ENCODE measurements at places on chromosomes 16 and 17. TPM values are rescaled to one million over a fixed set of nuclear protein-coding genes. Genes with fewer than 3 reads are reported as not detected.

The KCNJ12 gene
- 12.3 TPM for total RNA-seq

The PIK3R6 gene
- total RNA-seq, result 1.2 TPM

The GH1 gene
- not detected for total RNA-seq

The OTOP2 gene
- total RNA-seq, result not detected

GRCh38 chr17:78365561-78366108, 5.8 kb upstream of the SOCS3 start:
- H3K4me3 ChIP-seq, result no peak overlapping the region
- peak overlapping the region; percentile 70 for H3K27ac ChIP-seq
- DNase-seq, result no peak

- no peak overlapping the region for H3K4me3 ChIP-seq
- no peak overlapping the region for H3K27ac ChIP-seq
- no peaks in the 10 kb centered on the region for H3K27me3 ChIP-seq
- DNase-seq, result peak; percentile 0
Observed at GRCh38 chr17:77853191-77853977, 105.1 kb upstream of the TNRC6C start.

The TP53TG3C gene
- 0.58 TPM for total RNA-seq

The TAC4 gene
- 0.44 TPM for total RNA-seq

DNA sequence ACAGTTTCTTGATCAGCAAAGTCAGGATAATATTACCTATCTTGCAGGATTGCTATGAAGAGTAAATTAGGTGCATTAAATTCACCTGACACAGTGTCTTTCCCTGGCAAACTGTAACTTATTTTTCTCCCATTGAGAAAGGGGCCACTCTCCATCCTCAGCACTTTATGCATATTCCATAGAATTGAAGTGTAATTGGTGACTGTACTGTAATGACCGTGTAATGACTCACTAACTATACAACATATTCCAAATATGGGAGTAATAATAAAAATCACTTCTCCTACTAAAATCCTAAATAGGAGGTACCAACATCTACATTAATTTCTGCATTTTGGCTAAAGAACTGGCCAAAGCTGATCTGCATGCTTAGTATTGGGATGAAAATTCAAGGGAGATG, 141.9 kb upstream of the NOG start:
- no peak overlapping the region for H3K27ac ChIP-seq
- H3K36me3 ChIP-seq, result no peaks in the 10 kb centered on the region
- no peak for DNase-seq
- H3K4me3 ChIP-seq, result no peak overlapping the region

GRCh38 chr17:40515491-40516041, 14.1 kb upstream of the TNS4 start:
- no peak overlapping the region for H3K4me3 ChIP-seq
- no peaks in the 10 kb centered on the region for H3K27me3 ChIP-seq
- H3K36me3 ChIP-seq, result no peaks in the 10 kb centered on the region
- no peak overlapping the region for H3K27ac ChIP-seq

DNA sequence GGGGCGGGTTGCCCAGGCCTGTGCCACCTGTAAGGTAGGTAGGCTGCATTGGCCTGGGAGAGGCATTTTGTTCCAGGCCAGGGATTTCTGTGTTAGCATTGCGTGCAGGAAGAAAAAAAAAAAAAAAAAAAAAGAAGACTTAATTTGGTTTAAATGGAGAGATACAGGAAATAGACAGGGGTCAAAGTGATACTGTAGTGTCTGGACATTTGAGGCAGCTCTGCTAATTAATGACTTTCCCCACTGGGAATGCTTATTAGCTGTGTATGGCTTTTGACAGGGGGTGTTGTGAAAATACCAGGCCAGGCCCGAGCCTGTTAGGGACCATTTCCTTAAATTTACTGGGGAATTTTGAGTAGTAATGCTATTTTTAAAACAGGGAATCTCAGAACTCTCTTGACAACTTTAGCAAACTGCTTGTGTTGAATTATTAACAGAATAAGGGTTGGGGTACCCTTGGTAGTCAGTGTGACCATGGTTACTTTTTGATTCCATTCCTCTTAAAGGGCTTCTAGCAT, 1.0 kb downstream of the MAP2K4 start:
- DNase-seq, result no peak
- peak overlapping the region; percentile 96 for H3K4me3 ChIP-seq
- peaks cover 64% of the 10 kb centered on the region for H3K4me1 ChIP-seq
- no peaks in the 10 kb centered on the region for H3K27me3 ChIP-seq
- peak overlapping the region; percentile 92 for H3K27ac ChIP-seq

Data from left ventricle myocardium inferior (tissue), 1 donor.